Effector memory CD4-positive, alpha-beta T cell (primary cell): ENCODE measurements at places on chromosomes 3 and 15.

GRCh38 chr15:38623744-38624143 is 59.1 kb upstream of the RASGRP1 start:
- DNase-seq = no peak
- H3K4me3 ChIP-seq = no peak overlapping the region
- no peak overlapping the region for H3K27ac ChIP-seq

GRCh38 chr15:34241376-34242330 is 16.8 kb downstream of the EMC4 start:
- H3K27ac ChIP-seq = no peak overlapping the region
- H3K36me3 ChIP-seq = peaks cover 28% of the 10 kb centered on the region
- no peaks in the 10 kb centered on the region for H3K27me3 ChIP-seq
- no peak overlapping the region for H3K4me3 ChIP-seq

GRCh38 chr3:52402706-52403270 is 42.1 kb downstream of the SEMA3G start:
- DNase-seq = no peak
- H3K27me3 ChIP-seq = no peaks in the 10 kb centered on the region
- no peaks in the 10 kb centered on the region for H3K4me1 ChIP-seq
- no peak overlapping the region for H3K4me3 ChIP-seq
- H3K27ac ChIP-seq = no peak overlapping the region

DNA sequence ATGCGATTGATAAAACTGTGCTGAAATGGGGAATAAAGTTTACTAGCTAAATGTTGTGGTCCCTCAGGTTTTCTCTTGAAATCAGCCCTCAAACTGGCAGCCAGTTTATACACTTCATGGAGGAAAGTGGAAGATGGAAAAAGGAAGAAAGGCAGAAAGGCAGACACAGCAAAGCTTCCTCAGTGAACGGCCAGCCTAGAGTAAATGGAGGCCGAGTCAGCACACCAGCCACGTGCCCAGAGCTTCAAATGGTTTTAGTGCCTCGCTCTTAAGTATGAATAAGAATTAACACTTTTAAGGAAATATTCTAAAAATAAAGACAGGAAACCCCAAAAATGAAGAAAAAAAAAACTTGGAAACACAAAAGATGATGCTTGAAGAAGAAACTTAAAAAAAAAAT is 48.3 kb downstream of the GNB4 start:
- no peaks in the 10 kb centered on the region for H3K27me3 ChIP-seq
- H3K27ac ChIP-seq = no peak overlapping the region
- DNase-seq = no peak

DNA sequence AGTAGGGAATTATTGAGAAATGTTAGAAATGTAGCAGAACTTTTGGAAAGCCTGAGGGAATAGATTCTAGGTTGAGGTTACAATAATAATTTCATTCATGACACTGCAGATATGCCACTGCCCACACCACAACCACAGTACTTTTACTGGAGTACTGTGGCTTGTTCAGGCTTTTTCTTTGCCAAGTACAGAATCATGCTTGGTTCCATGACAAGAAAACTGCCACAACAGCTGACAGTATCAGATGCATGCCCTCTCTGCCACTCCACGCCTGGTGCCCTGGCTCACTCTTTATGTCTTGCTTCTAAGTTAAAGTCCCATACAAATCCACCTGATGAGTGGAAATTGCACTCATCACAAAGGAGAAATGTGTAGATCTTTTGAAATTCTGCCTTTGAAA is 398.6 kb downstream of the ZIC1 start:
- no peaks in the 10 kb centered on the region for H3K4me1 ChIP-seq
- no peak overlapping the region for H3K4me3 ChIP-seq
- DNase-seq = no peak
- H3K36me3 ChIP-seq = no peaks in the 10 kb centered on the region
- no peaks in the 10 kb centered on the region for H3K27me3 ChIP-seq

- H3K4me1 ChIP-seq = no peaks in the 10 kb centered on the region
- no peaks in the 10 kb centered on the region for H3K27me3 ChIP-seq
- DNase-seq = no peak
- H3K4me3 ChIP-seq = no peak overlapping the region
- no peak overlapping the region for H3K27ac ChIP-seq
These were observed 468.6 kb upstream of the AGTR1 start for GRCh38 chr3:148229107-148229506.

GRCh38 chr3:12591997-12592715 is 35.3 kb downstream of the MKRN2 start:
- H3K4me3 ChIP-seq = no peak overlapping the region
- no peak overlapping the region for H3K27ac ChIP-seq
- peaks cover 74% of the 10 kb centered on the region for H3K36me3 ChIP-seq
- H3K27me3 ChIP-seq = no peaks in the 10 kb centered on the region

GRCh38 chr15:89664441-89665350 is 9.4 kb upstream of the KIF7 start:
- H3K4me3 ChIP-seq = no peak overlapping the region
- DNase-seq = no peak
- H3K27ac ChIP-seq = no peak overlapping the region
- no peaks in the 10 kb centered on the region for H3K36me3 ChIP-seq
- H3K27me3 ChIP-seq = no peaks in the 10 kb centered on the region

DNA sequence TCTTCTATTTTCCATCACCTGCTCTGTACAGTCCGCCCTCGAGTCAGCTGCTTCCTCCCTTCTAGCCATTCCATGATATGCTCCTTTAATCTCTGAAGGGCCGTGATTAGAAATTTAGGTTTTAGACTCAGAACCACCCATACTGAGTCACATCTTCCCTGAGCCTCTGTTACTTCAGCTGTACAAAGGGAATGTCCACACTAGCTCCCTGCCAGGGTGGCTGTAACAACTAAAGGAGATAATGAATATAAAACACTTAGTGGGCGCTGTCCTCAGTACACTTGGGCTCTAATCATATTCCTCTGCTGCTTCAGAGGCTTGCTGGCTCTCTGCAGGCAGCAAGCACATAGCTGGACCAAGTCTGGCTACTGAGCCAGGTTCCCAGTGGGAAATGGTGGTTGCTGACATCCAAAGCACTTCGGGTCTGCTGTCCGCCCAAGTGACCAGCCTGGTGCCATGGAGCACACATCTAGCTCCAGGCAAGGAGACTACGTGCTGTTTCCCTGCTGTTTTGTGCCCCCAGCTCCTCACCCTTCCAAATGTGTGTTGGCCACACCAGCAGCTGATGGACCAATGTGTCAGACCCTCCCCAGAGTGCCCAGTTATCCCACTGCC is 901 bp upstream of the CHST14 start:
- peaks cover 10% of the 10 kb centered on the region for H3K36me3 ChIP-seq
- DNase-seq = no peak
- peaks cover 10% of the 10 kb centered on the region for H3K4me1 ChIP-seq
- no peaks in the 10 kb centered on the region for H3K27me3 ChIP-seq

DNA sequence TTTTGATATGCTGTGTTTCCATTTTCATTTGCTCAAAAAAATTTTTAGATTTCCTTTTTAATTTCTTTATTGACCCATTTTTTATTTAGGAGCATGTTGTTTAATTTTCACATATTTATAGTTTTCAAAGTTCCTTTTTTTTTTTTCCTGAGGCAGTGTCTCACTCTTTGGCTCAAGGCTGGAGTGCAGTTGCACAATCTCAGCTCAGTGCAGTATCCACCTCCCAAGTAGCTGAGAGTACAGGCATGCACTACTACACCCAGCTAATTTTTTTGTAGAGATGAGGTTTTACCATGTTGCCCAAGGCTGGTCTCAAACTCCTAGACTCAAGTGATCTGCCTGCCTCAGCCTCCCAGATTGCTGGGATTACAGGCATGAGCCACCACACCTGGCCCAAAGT is 36.2 kb downstream of the PFN2 start:
- no peak overlapping the region for H3K27ac ChIP-seq
- no peak overlapping the region for H3K4me3 ChIP-seq
- H3K36me3 ChIP-seq = peaks cover 8% of the 10 kb centered on the region
- DNase-seq = no peak
- no peaks in the 10 kb centered on the region for H3K27me3 ChIP-seq

DNA sequence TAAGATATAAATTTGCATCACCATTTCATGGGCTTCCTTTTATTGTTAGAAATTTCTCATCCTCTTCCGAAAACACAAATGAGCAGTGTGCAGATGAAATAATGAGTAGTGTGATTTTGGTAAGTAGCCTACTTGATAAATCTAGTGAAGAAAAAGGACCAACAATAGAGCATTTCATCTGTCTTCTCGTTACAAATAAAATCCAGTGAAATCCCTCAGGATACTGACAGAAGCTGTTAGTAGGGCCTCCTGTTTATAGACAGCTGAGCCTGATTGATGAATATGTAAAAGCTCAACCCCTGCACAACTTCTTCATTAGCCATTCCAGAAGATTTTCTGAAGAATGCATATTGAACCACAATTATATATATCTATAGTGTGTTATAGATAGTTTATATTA is 363.7 kb upstream of the EPHA6 start:
- H3K36me3 ChIP-seq = no peaks in the 10 kb centered on the region
- no peak overlapping the region for H3K4me3 ChIP-seq
- no peak for DNase-seq
- no peaks in the 10 kb centered on the region for H3K27me3 ChIP-seq
- no peaks in the 10 kb centered on the region for H3K4me1 ChIP-seq

GRCh38 chr3:33883951-33884561 is 85.6 kb downstream of the PDCD6IP start:
- H3K4me1 ChIP-seq = no peaks in the 10 kb centered on the region
- no peaks in the 10 kb centered on the region for H3K27me3 ChIP-seq
- no peak overlapping the region for H3K4me3 ChIP-seq
- no peak overlapping the region for H3K27ac ChIP-seq
- DNase-seq = no peak

DNA sequence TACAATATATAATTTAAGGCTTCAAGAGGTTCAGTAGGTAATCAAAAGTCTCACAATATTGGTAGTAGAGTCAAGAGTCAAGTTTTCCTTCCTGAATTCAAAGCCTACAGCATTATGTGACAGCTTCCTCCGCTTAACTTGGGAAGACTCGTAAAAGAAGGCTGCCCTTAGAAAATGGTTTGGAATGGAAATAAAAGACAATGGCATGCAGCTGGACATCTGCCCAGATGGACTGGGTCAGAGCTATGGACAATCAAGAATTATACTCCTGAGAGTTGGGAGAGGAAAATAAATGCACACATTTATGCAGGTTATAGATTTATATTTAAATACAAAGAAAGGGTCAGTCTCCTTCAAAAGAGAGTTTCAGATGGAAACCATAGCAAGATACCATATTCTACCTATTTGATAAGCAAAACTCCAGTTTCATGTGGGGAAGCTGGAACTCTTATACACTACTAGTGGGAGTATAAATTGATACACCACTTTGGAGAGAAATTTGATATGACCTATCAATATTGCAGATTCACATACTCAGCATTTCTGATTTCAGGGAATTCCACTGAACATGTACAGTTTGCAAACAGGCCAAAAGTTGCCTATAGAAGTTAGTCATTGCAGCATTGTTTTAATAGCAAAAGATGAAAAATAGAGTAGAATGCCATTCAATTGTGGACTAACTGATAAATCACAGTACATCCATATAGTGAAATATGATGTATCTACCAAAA is 6.1 kb downstream of the CRYBG3 start:
- no peak for DNase-seq
- no peaks in the 10 kb centered on the region for H3K27me3 ChIP-seq
- H3K4me1 ChIP-seq = no peaks in the 10 kb centered on the region
- H3K36me3 ChIP-seq = no peaks in the 10 kb centered on the region
- H3K27ac ChIP-seq = no peak overlapping the region

GRCh38 chr15:42184296-42184695 is 23.8 kb downstream of the VPS39 start:
- H3K4me1 ChIP-seq = no peaks in the 10 kb centered on the region
- DNase-seq = no peak
- peaks cover 70% of the 10 kb centered on the region for H3K36me3 ChIP-seq
- no peak overlapping the region for H3K27ac ChIP-seq

GRCh38 chr15:34280193-34280592 is 55.4 kb downstream of the EMC4 start:
- no peak overlapping the region for H3K4me3 ChIP-seq
- no peaks in the 10 kb centered on the region for H3K36me3 ChIP-seq
- H3K27ac ChIP-seq = no peak overlapping the region
- DNase-seq = no peak

GRCh38 chr15:71650603-71651002 is 159.8 kb upstream of the NR2E3 start:
- DNase-seq = no peak
- H3K36me3 ChIP-seq = no peaks in the 10 kb centered on the region
- no peak overlapping the region for H3K27ac ChIP-seq
- H3K27me3 ChIP-seq = no peaks in the 10 kb centered on the region
- H3K4me1 ChIP-seq = no peaks in the 10 kb centered on the region

DNA sequence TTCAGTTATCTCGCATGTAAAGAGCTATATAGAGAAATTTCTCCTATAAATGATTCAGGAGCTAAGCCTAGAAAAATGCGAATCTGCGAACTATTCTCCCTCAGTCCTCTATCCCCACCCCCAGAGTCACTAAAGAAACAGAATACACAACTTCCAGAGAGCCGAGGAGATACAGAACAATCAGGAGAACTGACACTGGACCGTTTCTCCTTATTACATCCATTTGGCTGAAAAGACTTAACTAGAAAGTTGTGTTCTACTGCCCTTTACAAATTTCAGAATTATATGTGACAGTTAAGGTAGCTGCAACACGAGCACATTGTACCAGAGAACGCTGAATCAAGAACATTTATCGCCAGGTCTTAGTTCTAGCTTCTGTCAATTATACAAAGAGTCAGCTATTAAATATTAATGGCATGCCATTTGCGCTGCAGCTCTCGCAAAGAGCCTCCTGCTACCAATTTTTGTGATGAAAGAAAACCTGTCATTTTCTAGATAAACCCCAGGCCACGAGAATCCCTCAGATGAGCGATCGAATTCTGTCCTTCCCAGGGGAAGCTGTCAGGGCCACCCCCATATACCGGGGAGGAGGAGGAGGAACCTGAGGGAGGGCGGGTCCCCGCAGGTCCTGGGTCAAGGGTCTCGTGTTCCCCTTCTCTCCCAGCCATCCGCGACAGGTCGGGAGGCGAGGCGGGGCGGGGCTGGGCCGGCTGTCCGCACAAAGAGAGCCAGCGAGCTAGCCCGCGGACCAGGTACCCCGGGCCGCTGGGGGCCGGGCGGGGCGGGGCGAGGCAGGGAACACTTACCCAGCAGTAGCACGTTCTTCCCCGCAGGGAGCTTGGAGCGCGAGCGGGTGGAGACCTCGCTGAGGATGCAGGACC is 878 bp downstream of the DYNC1LI1 start:
- no peaks in the 10 kb centered on the region for H3K27me3 ChIP-seq
- DNase-seq = peak; percentile 7
- H3K4me1 ChIP-seq = peaks cover 10% of the 10 kb centered on the region
- H3K4me3 ChIP-seq = peak overlapping the region; percentile 89
- peak overlapping the region; percentile 77 for H3K27ac ChIP-seq
- H3K36me3 ChIP-seq = no peaks in the 10 kb centered on the region

DNA sequence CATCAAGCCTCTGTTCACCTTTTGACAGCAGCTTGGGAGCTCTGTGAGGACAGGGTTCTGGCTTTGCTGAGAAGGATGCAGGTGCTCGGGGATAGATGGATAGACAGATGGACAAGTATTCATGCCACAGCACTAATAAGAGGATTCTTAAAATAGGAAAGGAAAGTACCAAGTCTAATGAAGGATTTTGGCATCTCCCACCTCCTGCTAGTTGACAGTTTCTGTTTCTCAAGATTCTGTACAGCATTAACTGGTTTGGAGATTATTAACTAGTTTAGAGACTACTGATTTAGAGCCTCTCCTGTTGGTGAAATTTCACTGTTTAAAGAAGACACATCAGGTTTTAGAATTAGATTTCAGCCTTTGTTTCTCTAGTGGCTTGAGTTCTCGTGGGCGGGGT is 152.3 kb downstream of the CACNA1D start:
- H3K4me3 ChIP-seq = no peak overlapping the region
- no peak overlapping the region for H3K27ac ChIP-seq
- H3K36me3 ChIP-seq = no peaks in the 10 kb centered on the region
- H3K27me3 ChIP-seq = no peaks in the 10 kb centered on the region
